ENCODE measurements at places on chromosomes 11 and 22. TPM values are rescaled to one million over a fixed set of nuclear protein-coding genes. Genes with fewer than 3 reads are reported as not detected.

- DNase-seq: no peak
Observed at GRCh38 chr22:37701141-37701786, 4.4 kb downstream of the TRIOBP start.

DNA sequence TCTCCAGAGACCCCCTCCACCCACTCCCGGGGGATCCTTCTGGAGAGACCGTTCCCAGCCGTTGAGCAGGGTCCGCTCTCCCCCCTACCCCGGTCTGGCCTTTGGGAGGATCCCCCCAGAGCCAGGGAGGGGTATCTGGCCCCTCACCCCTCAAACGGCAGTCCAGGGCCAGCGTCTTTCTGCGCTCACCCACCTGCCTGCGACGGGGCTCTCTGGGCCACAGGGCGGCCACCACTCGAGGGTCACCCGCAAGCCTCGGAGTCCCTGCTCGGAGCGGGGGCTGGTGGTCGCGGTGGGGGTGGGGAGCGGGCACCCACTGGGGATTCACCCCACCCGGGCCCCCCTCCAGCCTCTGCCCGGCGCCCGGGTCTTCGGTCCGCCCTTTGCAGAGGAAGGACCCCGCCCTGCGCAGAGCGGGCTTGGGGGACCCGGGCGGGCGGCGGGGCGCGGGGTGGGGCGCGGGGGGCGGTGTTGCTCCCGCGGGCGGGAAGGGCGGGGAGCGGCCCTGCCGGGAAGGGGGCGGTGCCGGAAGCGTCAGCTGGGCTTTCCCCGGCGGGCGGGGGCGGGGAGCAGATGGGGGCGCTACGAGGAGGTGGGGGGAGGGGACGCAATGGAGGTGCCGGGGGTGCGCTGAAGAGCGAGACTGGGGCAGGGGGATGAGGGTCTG is 16.6 kb downstream of the CRELD2 start:
- peak; percentile 90 for DNase-seq

DNA sequence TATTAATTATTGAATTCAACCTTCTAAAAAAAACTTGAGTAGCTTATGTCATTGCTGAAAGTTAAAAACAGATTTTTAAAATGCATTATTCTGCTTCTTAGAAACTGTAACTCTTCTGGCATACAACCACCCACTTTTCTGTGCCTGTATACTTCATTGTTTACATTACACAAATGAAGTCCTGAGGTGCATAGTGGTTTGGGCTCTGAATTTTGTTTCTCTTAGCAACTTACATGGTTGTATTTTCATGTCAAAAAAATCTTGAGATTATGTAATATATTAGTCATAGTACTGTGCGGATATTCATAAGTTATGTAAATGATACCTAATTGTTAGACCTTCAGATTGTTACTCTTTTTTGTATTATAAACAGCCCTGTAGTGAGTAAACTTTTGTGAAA is 12.2 kb downstream of the SC5D start:
- no peak for DNase-seq

DNA sequence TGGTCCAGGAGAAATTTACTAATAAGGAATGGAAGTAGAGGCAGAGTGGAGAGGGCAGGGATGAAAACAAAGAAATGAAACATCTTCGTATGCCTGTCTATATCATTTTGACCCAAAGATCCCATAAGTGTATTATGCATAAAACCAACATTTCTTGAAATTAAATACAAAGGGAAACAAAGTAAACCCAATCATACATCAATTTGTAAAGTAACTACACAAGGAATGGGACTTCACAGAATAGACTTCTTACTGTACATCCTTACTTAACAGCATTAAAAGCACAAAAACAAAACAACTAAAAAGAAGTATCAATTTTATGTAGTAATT is 253.6 kb upstream of the CCDC179 start:
- no peak for DNase-seq

DNA sequence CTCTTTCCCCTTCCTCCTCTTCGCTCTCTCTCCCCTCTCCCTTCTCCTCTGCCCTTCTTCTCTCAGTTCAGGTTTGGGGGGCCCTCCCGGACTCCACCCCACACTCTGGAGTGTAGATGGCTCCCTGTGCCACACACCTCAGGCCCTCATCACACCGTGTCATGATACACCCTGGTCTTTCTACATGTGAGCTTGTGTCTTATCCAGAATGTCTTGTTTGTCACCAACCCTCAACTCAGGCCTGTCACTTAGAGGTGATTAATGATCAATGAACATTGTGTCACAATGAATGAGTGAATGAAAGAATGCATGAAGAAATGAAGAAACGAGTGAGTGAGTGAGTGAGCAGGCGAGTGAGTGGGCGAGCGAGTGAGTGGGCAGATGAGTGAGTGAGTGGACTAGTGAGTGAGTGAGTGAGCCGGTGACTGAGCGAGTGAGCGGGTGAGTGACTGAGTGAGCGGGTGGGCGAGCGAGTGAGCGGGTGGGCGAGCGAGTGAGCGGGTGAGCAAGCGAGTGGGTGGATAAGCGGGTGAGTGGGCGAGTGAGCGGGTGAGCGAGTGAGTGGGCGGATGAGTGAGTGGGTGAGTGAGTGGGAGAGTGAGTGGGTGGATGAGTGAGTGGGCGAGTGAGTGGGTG is 33.8 kb downstream of the CAPN1 start:
- no peak for DNase-seq

- DNase-seq: no peak
Observed at GRCh38 chr22:37273846-37274225, 8.5 kb upstream of the CYTH4 start.

- DNase-seq: no peak
Observed at GRCh38 chr22:36364255-36365019, 23.3 kb downstream of the MYH9 start.

Gene STK33
- total RNA-seq: 2.1 TPM

Gene KDELR3
- 1.4 TPM for total RNA-seq

Gene GPHA2
- not detected for total RNA-seq

Gene SGSM1
- 1.1 TPM for total RNA-seq

Gene TRIM48
- total RNA-seq: not detected

Gene AGBL2
- total RNA-seq: 8.3 TPM

Gene OR51B5
- total RNA-seq: not detected

Gene ZP1
- 0.60 TPM for total RNA-seq

Gene SLC22A8
- total RNA-seq: not detected

Gene SCGB1C1
- not detected for total RNA-seq

Gene CCDC81
- 0.39 TPM for total RNA-seq
